ENCODE measurements at places on chromosomes 3 and 15.

DNA sequence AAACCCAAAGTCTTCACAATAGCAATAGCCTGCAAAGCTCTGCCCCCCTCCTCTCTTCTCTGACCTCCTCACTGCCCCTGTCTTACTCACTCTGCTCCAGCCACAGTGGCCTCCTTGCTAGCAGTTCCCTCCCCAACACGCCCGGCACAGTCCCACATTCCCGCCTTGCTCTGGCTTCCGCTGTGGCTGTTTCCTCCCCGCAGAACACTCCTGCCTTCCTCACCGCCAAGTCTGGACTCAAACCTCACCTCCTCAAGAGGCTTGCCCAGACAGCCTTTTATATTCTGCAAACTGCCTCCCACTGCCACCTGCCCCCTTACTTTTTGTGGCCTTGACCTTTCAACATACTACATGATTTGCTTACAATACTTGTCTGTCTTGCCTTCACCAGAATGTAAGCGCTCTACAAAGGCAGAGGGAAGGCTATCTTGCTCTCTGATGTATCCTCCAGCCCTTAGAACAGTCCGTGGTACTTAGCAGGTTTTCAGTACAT, 406 bp upstream of the MPI start:
- no peak for DNase-seq

GRCh38 chr3:52078781-52079560, 22.6 kb upstream of the DUSP7 start:
- no peak for DNase-seq

DNA sequence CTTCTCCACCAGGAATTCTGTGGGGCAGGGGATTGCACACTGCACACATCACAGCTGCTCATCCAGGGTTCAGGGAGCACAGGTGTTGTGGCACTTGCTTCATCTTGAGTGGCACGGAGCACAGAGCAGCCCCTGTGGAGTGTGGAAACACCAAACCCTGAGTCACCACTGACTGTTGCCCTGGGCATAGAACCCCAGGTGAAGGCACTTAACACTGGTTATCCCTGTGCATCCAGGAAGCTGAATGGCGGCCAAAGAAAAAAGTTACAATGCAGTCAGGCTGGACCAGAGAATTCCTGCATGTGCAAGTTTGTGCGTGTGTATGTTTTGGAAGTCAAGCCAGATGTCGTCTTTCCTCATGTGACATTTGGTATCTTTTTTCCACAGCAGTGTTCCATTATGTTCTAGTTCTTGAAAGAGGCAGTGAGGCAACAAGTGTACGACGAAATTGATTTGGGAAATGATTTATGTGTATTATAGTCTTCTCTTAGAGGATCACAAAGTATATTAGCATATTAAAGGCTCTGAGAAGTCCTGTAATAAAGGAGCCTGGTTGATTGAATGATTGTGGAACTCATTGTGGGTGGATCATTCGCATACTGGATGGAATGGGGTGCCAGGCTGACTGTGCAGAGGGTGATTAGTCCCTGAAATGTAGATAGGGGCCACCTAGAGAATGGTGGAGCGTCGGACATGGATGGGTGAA, 292.3 kb downstream of the TLE3 start:
- DNase-seq, result no peak

DNA sequence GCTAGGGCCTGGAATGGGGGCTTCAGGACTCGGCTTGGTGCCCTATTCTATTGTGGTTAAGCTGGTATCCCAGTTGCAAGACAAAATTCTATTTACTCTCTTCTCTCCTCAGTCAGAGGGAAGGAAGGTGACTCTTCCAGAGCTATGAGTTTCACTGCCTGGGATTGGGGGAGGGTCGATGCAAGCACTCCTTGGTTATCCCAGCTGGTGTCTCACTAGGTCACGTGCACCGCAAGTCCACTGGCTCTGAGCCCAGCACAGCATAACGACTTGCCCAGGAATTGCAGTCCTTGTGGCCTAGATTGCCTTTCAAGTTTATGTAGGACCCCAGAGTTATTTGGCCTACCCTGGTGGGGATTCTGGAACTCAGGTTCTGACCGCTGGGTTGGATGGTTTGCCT, 958.8 kb downstream of the IGSF11 start:
- no peak for DNase-seq

GRCh38 chr3:119733812-119734211, 31.0 kb downstream of the CFAP91 start:
- DNase-seq, result no peak

- DNase-seq, result no peak
These were observed 35.6 kb upstream of the LIPC start for GRCh38 chr15:58396181-58396580.

DNA sequence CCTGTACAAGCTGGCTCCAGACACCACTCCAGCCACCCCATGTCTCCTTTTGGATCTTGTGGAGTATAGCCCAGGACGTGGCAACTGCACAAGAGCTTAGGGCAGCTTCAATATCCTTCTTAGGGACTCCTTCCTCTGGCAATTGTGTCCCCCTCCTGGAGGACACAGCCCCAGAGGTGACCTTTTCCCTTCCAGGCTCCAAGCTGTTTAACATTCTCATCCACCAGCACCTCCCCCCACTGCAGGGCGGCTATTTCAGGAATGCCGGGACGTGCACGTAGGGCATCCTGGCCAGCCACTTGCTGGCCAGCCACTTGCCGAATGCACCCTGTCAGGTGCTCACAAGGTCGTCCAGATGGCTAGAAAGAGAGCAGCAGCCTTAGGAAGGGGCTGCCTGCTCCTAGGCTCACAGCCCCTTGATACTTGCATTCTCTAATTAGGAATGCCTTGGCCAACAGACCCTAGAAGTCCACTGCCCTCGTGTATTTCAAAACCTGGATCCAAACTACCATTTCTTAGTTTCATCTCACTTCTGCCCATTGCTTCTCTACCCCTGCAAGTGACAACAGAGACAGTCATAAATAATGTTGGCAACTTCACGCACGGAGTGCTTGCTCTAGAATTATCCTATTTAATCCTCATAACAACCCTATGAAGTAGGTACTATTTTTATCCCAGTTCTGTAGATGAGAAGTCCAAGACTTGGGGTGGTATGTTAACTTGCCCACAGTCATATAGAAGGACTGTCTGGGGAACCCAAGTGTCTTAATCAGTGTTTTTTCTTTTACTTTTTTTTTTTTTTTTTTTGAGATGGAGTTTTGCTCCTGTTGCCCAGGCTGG, 24.5 kb upstream of the IDH2 start:
- peak; percentile 42 for DNase-seq

- DNase-seq, result no peak
These were observed 495.5 kb downstream of the TAFA4 start for GRCh38 chr3:68436619-68437401.

DNA sequence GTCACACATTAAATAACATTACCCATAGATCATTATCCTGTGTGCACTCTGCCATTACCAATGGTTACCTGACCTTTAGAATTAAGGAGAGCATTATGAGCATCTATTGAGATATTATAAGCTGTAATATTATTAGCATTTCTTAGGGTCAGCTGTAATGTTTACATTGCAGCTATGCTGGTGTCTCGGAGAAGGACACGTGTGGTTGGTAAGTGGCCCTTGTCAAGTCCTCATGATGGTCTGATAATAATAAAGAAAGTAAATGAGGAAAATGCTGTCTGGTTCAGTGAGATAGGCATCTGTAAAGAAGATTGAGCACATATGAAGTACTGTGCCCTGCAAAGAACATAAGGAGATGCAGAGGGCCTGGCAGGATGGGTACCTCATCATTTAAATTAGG, 71.7 kb upstream of the ARL6 start:
- DNase-seq, result no peak
